ENCODE measurements at places on chromosomes 6 and 20.

GRCh38 chr6:12233693-12234571 lies 56.2 kb upstream of the EDN1 start:
- peak; percentile 26 for DNase-seq

- DNase-seq = peak; percentile 28
Measured at GRCh38 chr6:42418724-42419123, 33.0 kb downstream of the TRERF1 start.

- no peak for DNase-seq
Measured at GRCh38 chr6:147164761-147165160, 39.5 kb upstream of the STXBP5 start.

DNA sequence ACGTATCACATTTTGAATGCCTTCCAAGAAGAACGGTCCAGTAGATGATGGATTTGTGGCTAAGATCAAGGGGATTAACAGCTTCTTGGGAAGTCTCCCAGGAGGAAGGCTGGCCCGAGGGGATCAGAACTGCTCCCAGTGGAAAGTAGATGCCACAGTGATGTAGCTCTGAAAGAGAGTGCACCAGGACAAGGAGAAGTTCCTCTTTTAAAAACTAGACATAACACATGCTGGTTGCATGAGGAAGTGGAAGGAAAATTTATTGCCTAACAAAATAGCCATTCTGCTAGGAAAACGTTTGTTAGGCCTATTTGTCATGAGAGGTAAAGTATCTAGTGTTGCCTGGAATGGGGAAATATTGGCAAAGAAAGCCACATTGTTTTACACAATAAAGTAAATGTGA lies 87.8 kb downstream of the CDH26 start:
- no peak for DNase-seq

DNA sequence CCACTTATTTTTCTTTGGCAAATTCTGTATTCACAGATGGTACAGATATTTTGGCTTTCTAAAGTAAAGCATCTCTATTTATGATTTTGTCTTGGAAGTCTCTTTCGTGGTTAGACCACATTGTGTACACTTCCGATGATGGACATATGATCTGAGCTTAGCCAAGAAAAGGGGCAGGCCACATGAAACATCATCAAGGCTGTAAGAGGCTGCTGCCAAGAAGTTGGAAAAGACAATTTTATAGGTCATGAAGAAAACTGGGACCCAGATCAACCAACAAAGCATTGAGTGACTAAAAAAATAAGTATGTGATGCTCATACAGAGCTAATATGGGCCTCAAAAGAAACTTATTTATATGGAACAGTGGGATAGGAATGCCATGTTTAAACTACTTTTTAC lies 266.4 kb downstream of the HAO1 start:
- DNase-seq = no peak

DNA sequence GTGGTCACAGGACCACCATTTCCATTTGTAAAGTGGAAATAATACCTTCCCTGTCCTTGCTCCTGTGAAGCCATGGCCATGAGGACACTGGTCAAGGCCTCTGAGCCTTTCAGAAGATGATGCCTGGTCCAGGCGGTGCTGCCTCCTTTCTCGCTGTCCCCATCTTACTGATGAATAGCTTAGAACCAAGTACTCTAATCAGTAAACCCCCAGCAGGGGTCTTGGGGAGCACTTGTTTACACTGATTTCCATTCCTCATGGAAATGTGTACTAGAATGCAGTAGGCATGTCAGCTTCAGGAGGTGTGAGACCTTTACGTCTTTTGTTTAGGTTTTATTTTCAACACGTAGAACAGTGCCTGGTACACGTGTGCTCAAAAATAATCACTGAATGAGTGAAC lies 75.1 kb downstream of the DZANK1 start:
- no peak for DNase-seq

Data from NCI-H2081 treated with DMSO at 0.1 percent for 48 hours (cell line).